Endothelial cell (in vitro differentiated cells): ENCODE measurements at places on chromosomes 12 and 14.

DNA sequence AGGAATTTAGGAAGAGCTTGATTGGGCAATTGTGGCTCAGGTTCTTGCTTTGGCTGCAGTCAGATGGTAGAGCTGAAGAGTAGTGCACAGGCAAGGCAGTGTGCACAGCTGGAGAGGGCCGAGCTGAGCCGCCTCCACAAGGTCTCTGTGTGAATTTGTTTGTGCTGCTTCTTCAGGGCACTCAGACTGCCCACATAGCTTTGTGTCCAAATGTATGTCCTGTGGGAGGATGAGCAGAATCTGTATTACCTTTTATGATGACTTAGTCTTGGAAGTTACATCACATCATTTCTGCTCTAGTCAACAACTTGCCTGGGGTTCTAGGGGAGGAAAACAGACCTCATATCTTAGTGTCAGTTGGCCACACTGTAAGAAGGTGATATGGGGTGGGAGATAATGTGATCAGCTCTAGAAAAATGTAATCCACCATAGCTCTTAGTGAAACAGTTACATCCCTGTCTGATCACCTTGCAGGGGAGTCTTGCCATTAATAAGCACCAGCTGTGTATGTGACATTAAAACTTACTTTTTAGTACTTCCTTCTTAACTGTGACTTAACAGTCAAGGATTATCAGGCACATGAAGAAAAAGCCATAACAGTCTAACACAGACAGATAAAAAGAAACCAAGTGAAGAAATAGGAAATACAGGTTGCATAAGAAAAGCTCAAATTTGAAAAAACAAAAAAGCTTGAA is 53.4 kb downstream of the RCOR1 start:
- no peak for DNase-seq

DNA sequence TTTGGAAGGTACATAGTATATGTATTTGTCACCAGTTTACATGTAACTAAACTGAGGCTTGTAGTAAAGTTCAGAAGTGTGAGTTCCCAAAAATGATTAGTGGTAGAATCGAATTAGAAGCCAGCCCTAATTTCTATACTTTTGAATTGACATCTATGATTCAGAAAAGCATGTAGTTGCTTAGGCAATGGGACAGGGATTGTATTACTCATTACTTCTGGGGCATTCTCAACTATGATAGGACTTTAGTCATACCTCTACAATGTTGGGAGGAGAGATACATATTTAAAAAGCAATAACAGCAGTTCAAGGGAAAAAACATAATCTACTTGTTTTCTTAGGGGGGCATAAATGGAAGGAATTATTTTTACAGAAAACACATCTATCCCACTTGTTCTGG is 277.9 kb upstream of the E2F7 start:
- no peak for DNase-seq

DNA sequence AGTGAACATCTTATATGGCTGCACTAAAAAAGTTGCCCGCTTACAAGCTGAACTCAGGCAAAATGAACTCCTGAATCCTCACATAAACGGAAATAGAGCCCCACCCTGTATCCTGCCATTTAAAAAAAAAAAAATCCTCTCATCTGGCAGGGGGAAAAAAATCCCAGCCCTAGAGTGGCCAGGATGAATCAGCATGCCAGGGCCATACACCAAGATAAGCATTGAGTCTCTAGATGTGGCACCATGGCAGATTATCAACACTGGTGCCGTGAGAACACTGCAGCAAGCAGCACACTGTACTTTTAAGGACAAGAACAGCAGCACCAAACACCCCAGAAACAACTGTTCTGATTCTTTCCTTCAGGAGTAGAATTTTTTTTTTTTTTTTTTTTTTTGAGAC is 65.5 kb downstream of the RASSF3 start:
- DNase-seq = no peak

- DNase-seq = peak; percentile 18
Measured at GRCh38 chr14:97185186-97185585, 388.0 kb downstream of the VRK1 start.

DNA sequence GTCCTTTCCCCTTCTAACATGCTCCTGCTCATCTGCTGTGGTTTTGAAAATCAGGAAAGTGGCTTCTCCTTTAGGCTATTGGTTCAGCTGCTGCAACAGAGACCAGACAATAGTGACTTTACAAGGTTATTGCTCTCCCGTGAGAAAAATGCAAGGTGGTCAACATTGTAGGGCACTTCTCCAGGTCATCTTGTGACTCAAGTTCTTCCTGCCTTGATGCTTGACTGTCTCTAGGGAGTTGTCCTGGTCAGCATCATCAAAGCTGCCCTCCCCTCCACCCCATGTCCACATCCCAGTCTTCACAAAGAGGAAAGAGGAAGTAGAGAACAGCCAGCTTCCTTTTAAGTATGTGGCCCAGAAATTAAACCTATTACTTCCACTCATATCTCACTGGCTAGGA is 3.9 kb upstream of the TMEM63C start:
- no peak for DNase-seq
